Inflammatory macrophage treated with lipopolysaccharide for 4 hours (primary cell): ENCODE measurements at places on chromosomes 7 and 10.

GRCh38 chr10:98078774-98079173, 48.4 kb upstream of the CRTAC1 start:
- no peak for DNase-seq

DNA sequence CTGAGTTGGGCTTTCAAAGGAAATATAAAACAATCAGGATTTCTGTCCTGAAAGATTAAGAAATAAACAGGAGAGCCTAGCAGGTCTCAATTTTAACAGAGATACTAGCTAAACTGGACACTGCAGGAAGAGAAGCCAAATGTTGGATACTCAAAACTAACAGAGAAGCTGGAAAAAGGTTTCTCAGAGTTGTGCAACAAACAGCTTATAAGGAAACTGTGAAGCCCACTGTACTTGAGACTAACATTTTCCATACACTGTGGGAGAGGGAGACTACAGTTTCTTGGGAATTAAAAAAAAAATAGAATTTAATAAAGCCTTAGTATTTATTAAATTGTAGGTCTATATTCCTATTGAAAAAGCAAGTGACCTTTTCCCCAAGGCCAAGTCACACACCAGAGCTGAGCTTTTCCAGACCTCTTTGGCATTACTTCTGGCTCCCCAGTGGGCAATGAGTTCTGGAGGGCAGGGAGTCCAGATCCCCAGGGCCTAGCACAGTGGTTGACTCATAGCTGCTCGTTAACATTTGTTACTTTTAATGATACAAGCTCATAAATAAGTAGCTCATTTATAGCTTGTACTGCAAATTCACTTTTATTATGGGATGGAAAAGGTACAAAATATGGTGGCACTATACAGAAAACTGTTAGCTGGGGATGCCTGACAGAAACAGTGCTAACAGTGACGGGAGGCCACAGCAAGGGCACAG, 68.3 kb downstream of the MINDY3 start:
- no peak for DNase-seq

DNA sequence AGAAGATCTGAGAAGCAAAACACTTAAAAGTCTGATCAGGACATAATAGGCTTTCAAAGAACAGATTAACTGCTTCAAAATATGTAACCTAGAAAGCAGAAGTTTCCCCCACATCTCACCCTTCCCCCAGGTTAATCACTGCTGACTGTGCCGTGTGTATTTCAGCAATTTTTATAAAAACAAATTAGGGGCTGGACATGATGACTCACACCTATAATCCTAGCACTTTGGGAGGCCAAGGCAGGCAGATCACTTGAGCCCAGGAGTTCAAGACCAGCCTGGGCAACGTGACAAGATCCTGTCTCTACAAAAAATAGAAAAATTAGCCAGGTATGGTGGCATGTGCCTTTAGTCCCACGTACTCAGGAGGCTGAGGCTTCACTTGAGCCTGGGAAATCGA, 67.6 kb upstream of the GATA3 start:
- peak; percentile 16 for DNase-seq

- peak; percentile 67 for DNase-seq
Observed at GRCh38 chr7:77759294-77759889, 38.8 kb downstream of the TMEM60 start.

DNA sequence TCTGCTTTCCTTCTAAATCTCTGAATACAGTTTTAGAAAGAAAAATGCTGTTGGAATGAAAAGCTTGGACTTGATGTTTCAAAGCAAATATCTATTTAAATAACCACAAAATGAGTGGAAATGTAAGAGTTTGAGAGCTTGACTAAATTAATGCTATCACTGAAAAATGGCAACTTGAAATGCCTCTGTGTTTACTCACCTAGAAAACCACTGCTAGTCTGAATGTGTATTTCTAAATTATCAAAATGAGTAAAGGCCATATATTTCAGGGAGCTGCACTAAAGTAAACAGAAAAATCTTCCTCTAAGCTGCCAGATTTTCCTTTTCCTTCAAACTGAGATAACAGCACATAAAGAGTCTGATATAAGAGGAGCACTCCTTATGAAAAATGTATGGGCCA, 87.9 kb downstream of the DPY19L1 start:
- no peak for DNase-seq

GRCh38 chr10:12649012-12649584, 299.8 kb downstream of the CAMK1D start:
- no peak for DNase-seq

DNA sequence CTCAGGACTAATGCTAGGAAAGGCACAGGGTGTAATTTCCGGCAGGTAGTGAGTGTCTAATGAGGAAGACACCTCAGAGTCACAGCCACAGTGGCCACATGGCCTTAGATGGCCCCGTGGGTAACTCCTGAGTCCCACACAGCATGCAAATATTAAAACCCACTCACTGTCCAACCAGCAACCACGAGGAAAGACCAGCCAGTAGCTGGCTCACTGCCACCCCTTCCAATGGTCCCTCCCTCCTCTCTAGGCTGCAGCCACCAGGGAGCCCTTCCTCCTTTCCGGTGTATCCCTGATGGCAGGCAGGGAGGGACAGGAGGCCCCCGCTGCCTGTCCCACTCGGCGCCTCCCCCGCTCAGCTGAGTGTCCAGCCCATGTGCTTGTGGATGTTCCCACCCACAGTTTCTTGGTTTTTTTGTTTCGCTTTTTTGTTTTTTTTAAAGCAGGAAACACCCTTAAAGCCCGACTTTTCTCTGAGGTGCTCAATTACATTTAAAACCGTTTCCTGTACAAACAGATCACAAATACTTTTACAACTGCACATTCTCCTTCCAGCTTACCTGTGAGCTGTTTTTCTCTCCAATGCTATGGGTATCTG, 9.2 kb downstream of the BNIP3 start:
- DNase-seq, result peak; percentile 33

- DNase-seq, result peak; percentile 60
Observed at GRCh38 chr10:103666087-103666761, 172.7 kb downstream of the NEURL1 start.

DNA sequence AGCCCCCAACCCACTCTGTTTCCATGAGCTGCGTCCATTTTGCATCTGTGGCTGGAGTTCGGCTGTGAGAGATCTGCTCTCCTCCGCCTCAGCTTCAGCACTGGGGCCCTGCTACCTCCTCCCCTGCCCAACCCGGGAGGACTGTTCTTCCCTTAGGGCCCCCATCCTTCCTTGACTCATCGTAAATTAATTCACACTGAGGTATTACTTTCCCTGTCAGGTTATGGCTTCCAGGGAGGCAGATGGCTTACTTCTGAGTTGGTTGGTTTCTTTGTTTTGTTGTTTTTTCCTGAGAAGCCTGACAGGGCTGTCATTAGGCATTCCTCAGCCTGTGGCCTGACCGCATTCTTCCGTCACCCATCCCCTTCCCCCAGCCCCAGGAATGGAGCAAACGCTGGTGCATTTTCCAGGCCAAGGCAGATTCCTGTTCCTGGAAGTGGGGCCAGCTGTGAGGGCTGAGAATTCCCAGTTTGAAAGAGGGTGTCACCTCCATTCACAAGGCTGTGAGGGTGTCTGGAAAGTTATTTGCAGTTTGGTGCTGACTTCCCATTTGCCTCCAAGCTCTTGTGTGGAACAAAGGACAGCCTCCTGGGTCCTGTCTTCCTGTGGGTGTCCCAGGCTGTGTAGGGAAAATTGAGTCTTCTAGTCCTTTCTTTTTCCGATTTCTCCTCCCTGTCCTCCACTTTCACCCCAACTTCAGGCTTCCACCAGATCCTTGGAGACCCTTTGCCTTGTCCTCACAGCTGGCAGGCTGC, 11.7 kb downstream of the CPA5 start:
- DNase-seq, result no peak

- peak; percentile 66 for DNase-seq
Observed at GRCh38 chr10:103616705-103617601, 123.4 kb downstream of the NEURL1 start.
